ENCODE measurements at places on chromosomes 1 and 21.

- no peak for DNase-seq
Measured at GRCh38 chr1:156642265-156643048, 540 bp downstream of the BCAN start.

- DNase-seq, result no peak
Measured at GRCh38 chr1:172452536-172453152, 8.8 kb upstream of the PIGC start.

DNA sequence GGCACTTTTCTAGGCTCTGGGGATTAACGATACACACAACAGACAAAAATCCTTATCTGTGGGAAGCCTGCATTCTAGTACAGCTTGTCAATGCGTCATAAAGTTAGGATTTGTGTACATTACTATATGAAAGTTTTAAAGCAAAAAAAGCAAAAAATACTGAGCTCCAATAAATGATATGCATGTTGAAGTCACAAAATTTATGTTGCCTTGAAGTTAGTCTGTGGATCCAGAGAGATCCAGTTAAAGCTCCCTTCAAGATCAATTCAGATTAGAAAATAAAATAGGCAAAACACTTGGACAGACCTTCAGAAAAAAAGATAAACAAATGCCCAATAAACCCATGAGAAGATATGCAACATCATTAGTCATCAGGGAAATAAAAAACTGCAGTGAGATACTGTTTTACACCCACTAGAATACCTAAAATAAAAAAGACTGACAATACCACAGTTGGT is 33.1 kb upstream of the KCNQ4 start:
- no peak for DNase-seq

- no peak for DNase-seq
Measured at GRCh38 chr1:224733027-224733911, 117.2 kb downstream of the CNIH3 start.

DNA sequence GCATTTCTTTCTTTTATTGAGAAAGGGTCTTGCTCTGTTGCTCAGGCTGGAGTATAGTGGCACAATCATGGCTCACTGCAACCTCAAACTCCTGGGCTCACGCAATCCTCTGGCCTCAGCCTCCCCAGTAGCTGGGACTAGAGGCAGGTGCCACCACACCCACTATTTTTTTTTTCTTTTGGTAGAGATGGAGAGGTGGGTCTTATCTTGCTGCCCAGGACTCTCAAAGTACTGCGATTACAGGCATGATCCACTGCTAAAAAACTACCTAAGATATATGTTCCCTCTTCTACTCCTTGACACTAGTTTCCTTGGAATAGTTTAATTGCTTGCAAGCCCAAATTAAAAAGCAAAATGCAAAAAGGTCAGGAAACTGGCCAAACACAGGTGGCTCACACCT is 56.9 kb upstream of the GUCA2A start:
- no peak for DNase-seq

DNA sequence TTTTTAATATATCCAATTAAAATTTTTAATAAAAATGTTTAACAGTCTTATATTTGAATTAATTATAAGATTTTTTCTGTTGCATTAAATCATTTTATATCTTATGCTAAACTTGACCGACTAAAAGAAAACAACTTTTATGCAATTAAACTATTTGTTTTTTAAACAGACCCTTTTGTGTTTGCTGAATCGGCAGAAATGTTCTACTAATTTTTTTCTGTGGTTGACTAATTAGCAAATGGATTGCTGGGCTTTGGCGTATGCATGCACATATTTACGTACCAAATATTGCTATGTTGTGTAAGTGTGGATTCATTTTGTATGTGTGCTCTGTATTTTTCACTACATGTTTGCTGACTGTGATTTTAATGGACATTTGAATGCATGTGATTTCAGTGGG is 174.8 kb downstream of the PBX1 start:
- no peak for DNase-seq

DNA sequence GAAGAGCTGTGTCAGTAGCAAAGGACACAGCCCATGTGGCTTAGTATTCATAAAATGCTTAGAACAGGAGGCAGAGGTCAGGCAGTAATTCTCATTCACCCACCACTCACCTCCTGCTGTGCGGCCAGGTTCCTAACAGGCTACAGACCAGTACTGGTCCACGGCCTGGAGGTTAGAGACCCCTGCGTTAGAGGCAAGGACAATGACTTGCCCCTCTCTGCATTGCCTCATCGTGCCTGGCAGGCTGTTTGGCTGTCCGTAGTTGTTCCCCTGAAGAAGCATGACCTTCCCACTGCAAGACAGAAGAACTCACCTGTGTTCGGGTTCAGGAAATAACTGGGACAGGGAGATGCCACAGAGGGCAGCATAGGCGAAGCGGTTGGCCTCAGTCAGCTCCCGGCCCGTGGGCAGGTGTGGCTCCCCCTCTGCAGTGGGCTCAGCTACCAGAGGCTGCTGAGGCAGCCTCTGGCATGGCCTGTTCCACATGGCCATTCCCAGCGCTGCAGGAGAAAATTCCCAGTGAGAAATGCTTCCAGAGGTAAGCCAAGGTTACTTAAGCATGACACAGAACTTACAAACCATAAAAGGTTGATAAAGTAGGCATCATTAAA is 19.3 kb downstream of the TMCO4 start:
- DNase-seq, result no peak

DNA sequence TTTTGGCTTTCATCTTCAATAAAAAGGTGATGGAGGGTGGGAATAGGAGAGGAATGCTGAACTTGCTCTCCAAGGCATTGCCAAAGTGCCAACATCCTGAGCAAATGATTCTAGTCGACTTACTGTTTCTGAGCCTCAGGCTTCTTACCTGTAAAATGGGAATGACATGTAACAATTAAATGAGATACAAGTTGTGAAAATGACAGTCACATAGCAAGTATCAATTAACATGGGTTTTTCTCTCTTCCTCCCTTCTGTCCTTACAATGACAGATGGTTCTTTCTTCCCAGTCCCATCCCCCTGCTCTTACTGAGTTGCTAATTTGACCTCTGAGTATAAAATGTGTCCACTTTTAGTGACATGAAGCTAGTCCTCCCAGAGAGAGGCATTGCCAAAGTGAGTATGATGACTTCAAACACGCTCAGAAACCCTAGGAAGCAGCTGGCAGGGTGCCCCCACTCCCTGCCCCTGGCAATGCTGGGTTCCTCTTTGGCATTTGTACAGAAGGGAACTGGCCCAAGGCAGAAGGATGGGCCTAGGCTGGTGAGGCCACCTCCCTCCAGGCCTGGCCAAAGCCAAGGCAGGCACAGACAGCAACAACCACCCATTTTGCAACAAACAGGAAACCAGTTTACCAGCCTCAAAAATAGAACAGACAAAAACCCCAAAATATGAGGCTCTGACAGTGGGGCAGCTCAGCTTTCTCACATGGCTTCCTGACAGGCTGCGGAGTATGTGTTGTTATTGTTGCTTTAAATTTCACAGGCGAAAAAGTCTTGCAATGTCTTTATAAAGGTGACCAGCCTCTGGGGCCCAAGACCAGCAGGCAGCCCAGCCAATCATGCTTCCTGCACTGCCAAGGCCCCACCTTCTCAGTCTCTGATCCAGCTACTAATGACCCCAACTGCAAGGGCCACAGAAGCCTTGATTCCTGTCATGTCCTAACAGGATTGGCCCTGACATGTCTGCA is 115.9 kb downstream of the HIVEP3 start:
- no peak for DNase-seq

DNA sequence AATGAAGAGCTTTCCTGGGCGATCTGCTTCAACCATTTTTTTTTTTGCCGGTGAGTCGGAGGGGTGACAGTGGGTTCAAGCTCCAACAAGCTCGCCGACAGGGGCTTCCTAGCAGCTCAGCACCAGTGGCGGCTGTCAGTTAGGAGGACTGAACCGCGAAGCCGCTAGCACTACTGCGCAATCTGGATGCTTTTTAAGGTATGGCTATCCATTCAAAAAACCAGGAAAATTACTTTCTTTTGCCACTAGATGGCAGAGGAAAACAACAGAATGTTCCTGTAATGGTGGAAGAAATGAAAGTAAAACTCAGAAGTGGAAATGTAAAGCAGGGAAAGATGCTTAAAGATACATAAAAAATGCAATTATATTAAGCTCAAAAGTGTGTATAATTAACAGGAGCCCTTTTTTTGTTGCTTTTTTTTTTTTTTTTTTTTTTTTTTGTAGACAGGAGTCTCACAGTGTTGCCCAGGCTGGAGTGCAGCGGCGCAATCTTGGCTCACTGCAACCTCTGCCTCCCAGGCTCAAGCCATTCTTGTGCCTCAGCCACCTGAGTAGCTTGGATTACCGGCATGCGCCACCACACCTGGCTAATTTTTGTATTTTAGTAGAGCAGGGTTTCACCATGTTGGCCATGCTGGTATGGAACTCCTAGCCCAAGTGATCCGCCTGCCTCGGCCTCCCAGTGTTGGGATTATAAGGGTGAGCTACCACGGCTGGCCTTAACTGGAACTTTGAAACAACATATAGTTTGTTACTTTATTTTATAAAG is 8.5 kb downstream of the KYAT3 start:
- no peak for DNase-seq

DNA sequence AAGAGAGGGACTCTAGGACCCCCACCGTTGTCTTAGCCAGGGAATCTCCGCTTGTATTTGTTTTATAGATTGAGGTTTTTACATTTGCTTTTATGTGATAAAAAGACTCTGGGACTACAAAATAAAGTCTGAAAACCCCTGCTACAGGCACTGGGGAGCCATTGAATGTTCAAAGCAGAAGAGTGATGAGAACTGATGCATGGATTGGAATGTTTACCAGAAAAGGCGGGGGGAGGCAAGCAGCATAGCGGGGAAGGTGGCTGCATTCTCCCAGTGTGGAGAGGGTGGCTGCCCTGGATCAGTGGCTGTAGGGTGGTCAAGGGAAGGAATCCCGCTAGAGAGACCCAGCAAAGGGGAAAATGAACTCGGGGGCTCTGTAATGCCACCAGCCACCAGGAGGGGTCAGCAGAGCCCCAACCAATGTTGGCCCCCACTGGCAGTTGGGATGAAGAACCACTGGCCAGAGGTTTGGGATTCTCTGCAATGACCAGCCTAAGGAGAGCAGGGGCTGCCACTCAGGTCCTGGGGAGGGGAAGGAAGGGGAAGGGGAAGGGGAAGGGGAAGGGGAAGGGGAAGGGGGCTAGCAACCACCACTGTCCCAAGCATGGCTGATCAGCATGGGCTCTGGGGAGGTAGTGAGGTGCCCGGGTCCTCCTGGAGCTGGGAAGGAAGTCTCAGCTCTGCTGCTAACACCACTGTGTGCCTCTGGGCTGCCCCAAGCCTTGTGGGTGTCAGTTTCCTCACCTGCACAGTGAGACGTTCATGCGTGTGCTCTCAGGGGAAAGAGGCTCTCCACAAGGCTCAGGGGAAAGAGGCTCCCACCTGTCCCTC is 19.2 kb upstream of the PEF1 start:
- no peak for DNase-seq

- no peak for DNase-seq
Measured at GRCh38 chr21:33974513-33975468, 59.2 kb upstream of the ATP5PO start.
